ENCODE measurements at places on chromosomes 16 and 17.
A peak's percentile ranks its signal among the peaks of the same experiment; 100 is the strongest.

- DNase-seq = no peak
Observed at GRCh38 chr16:17084130-17084529, 386.6 kb downstream of the XYLT1 start.

DNA sequence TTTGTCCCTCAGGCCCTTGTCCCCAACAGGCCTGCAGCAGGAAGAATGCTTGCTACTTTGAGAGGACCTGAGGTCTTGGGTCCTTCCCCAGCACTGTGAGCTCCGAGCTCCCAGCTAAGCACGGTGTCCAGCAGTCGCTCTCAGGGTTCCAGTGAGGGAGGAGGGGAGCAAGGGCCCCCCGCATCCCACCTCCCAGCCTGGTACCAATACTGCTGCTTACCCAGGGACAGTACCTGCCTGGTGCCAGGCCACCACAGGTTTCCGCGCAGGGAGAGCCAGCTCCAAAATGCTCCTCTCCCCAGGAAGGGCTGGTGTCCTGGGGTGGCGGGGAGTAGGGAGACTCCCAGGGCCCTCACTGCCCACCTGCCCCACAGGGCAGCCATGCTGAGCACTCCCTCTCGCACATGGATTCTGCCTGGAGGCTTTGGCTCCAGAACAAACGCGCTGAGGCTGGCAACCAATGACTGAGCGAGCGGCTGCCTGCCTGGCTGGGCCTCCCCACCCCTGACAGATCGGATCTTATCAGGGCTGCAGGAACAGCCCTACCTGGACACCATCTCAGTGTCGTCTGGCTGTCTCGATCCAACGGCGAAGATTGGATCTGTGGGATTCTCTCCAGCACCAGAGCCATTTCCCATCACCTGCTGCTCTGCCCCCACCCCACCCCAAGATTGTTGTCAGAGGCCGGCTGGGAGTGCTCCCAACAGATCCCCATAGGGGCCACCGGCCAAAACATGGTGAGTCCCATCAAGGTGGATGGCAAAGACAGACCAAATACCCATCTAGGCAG, 2.4 kb downstream of the DOK4 start:
- no peak for DNase-seq

DNA sequence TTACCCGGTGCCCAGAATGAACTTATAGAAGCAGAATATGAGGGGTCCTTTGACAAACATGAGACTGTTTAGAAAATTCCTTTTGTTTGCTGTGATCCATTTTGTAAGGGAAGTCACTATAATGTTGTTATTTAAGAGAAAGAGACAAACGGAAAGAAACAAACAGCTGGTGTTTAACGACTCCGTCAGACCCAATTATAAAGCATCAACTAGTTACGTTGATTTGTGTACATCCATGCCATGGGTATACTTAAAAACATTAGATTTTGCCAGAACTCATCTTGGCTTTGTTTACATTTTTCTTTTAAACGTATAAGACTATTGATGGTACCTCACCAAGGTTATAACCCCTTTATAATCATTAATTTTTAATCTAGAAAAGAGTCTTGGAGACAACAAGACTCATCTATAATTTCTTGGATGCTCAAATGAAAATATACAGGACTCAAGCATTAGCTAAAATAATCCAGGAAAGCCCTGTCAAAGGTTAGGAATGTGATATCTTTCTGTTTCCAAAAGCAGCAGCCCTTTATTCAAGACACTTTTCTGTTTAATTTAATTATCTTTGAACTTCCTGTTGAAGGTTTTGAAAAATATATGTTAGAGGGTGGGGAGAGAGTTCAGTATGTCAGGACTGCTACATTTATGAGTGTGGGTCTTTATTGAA, 331.7 kb downstream of the WWOX start:
- DNase-seq = no peak

GRCh38 chr16:23185656-23186055, 3.1 kb downstream of the SCNN1G start:
- no peak for DNase-seq

DNA sequence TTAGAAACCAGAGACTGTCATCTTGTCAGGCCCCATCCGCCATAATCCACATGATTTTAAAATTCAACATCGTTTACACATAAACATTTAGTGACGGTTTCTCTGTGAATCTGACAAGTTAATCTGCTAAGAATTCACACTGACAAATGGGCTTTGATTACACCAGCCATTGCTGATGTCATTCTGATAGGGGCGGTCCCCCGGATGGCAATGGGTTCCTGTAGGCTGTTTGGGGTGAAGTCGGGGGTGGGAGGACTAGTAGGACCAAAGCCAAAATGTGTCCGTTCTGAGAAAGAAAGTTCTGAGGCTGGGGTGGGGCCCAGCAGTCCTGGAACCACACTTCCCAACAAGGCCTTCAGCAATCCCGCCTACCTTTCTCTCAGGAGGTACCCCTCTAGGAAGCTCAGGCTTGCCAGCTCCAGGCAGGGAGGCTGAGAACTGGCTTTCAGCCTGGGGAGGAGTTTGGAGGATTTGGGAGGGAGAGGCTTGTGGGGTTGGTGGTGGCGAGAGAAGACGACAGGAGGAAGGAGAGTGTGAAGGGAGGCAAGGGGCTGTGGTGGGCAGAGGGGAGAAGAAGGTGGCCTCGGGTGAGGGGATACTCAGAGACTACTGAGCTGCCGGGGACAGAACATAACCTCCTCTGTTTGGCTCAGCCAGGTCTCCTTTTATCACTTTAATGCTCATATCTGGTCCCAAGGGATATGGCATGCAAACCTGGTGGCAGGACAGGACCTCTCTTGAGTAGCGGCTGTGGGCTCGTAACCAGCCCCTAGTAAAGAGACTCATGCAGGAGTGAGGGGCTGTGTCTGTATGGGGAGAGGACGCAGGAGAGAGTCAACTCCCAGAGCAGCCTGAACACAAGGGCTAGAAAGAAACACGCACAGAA, 8.6 kb downstream of the HIC1 start:
- DNase-seq = peak; percentile 32

GRCh38 chr16:275786-276232, at the start of gene RGS11:
TSS of gene RGS11 (minus strand) at chr16:275944. CDS start at chr16:275911, 33 bp downstream.
- no peak for DNase-seq

DNA sequence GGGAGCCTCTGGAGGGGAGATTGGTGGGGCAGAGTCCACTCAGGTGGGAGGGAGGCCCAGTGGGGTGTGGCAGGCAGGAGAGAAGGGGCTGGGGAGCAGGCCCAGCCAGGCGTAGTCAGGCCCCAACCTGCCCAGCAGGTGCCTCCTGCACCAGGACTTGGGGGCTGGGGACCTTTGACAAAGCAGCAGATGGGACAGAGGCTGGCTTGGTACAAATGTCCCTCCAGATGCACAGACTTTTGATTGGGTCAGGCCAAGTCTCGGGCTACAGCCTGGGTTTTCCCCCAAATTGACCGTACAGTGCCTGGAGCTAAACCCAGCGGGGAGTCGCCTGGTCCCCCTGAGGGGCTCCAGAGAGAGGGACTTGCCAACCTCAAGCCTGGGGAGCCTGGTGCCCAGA, 411 bp downstream of the GGT6 start:
- no peak for DNase-seq

GRCh38 chr17:80485846-80486245, 9.4 kb upstream of the NPTX1 start:
- DNase-seq = no peak

DNA sequence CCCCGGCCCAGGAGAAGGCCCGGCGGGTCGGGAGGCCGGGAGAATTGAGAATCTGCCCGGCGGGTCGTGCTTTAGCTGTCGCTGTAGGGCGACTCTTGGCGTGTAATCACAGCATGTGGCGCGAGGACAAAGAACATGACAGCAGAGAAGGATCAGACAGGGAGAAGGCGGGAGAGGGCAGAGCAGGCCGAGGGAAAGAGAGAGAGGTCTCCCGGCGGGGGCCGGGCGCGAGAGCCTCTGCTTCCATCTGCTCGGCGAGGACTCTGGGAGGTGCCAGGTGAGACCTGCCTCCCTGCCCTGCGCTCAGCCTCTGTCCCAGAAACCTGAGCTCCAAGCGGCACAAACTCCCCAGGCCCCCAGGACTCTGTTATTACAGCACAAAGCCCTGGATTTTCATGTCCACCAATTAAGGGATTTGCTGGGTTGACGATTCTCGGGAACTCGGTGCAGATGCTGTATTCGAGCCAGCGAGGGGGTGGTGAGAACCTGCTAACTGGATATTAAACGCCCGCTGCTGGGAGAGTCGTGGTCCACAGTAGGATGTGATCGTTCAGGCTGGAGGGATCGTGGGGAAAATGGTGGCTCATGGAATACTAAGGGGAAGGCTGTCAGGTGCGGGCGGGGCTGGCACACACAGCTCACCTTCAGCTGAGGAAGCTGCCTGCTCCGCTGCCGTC, 172.0 kb upstream of the CIBAR2 start:
- no peak for DNase-seq

GRCh38 chr17:18860161-18860972, 2.4 kb downstream of the PRPSAP2 start:
- DNase-seq = peak; percentile 30
